ENCODE measurements at places on chromosomes 2 and 18.

DNA sequence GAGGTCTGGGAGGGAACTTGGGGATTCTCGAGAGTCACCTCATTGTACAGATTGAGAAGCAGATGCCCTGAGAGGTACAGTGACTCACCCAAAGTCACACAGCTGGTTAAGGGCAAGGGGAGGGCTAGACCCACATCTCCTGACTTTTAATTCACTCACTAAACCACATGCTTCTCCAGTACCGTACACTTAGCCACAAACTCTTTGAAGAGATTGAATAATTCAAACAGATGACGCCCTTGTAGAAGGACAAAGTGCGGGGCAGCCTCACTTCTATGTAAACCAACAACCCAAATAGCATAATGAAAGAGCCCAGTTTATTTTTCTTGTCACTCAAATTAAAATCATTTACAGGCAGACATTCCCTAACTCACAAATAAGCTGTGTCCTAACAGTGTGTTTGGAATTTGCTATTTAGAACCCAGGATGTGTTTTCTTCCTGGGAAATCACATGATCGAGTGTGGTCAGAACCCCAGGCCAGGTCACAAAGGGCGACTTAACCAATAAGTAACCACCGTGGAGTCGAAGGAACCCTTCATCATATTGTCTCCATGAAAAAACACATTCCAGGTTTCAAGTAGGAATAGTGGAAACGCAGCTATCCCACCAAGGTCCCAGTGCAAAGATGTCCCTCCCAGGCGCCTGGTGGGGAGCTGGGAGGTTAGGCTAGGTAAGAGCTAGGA lies 35.8 kb upstream of the PTPN4 start:
- DNase-seq: no peak

DNA sequence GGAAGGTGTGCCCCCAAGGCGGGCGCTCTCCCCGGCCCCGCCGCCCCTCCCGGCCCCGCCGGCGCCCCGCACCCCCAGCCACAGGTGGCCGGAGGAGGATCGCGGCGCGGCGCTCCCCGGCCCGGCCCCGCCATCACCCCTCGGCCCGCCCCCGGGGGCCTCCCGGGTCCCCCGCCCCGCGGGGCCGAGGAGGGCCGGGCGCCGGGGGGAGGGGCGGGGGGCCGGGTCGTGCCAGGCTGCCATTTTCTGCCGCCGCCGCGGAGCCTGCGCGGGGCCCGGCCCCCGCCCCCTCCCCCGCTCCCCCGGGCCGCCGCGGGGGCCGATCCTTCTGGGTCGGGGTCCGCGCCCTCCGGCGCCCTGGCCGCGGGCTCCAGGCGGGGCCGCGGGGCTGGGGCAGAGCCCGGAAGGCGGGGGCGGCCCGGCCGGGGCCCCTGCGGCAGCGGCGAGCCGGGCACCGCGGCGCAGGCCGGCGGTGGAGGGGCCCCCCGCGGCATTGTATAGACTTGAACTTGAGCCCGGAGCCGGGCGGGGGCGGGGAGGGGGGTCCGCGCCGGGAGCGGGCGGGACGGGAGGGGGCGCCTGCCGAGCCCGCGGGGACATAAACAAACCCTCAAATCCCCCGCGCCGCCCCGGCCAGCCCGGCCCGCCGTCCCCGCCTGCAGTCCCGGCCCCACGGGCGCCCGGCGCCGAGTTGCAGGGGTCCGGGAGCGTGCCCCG lies 556 bp downstream of the DNMT3A start:
- DNase-seq: peak; percentile 88

- no peak for DNase-seq
These were observed 156.7 kb downstream of the KLHL29 start for GRCh38 chr2:23541503-23542229.

DNA sequence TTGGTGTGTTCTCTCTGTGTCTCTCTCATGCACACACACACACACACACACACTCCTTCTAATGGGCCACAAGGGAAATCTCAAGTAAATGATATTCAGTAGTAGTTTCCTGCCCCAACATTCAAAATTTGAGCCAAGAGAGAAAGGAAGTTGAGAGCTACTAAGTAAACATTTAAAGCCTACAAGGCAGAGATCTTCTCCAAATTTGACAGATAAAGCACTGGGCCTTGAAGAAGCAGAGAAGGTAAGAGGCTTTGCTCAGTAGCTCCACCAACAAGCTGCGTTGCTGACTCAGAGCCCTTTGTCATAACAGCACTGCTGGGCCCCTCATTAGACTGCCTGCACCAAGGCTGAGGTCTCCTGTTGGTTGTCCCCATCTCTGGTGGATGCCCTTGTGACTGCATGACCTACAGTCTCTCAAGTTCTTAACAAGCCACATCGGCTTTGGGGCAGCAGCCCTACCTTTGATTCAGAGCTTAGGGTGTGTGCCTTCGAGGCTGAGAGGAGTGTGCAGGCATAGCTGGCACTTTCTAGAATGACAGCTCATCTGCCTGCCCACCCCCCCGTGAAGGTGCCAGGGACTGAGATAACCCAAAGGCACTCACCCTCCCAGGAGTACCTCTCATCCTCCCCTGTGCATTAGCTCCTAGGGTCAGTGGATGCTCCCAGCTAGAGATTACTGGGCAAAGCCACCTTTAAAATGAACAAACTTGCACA lies 32.3 kb upstream of the NEB start:
- no peak for DNase-seq

DNA sequence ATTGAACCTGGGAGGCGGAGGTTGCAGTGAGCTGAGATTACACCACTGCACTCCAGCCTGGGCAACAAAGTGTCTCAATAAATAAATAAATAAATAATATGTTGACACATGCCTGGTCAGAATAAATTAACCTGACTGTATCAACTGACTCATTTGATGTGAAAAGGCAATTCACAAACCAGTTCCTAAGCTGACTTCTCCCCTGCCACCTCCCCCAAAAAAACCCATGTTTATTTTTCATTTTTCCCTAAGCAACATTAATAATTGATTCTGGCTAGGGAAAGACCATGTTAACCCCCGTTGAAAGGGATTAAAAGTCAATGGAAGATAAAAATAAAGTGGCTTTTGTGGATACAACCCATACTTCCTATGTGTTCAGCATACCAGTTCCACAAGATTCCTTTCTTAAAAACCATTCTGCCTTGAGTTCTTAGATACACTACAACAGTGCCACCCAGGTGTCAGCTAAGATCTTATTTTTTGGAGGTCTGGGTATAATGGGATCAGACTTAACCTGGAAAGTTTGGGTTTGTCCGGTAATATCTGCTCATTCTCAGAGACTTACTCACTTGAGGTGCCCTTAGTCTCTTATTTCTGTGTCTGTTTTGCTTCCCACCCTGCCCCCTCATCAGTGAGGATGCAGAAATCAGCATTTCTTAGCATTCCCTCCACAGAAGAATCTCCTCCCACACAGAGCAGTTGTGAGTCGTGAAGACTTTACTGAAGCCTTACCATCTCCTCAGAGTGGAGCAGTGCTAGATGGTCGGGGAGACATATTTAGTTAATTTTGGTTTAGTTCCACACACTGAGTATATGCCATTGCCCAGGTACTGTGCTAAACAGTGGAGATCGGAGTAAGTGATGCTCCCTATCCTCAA lies 10.1 kb upstream of the MCFD2 start:
- no peak for DNase-seq

DNA sequence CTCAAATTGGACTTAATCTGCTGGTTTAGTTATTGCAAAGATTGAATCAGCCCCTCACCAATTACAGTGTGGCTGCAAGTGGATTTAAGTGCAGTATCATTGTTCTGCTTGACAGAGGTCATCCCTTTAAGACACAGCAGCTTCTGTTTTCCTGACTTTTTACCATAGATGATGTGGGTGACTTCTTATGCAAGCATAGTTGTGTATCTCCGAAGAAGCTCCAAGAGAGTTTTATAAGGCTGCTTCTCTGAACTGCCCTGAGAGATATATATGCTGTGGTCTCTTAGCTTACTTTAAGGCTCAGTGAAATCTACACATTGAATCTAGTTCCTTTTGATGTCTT lies 3.5 kb downstream of the TRIB2 start:
- peak; percentile 5 for DNase-seq

DNA sequence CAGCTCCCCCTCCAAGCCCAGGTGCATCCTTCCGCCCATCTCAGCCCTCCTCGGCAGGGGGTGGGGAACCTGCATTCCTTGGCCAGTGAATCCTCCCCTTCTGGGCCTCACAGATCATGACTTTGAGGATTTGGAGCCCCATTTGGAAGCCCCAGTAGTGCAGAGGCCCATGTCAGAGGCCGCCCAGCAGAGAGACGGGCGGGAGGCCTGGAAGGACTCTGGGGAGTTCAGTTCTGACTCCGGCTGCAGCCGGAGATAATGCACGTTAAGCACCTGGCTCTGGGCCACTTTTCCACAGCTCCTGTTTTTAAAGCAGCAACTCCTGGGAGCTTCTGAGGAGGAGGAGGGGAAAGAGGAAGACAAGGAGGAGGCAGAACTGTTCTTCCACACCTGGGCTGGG lies 14.9 kb downstream of the ATOH8 start:
- peak; percentile 79 for DNase-seq

DNA sequence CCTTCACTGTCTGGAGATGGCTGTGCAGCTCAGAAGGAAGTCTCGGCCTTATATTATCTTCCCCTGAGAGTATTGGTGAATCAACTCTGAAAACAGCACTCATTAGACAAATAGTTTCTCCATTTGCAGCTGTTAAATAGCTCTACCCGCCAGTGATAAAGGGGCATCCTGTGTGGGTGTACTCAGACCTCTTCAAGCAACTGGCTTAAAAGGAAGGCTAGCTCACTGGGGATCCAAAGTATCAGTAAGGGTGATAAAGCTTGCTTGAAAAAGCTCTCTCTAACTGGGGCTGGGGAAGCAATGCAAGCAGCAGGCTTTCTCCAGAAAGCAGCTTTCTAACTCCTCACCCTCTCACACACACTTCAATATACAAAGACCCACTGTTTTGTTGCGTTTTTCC lies 64.9 kb upstream of the PSMD14 start:
- no peak for DNase-seq

GRCh38 chr2:200765139-200765951 lies 46.4 kb upstream of the BZW1 start:
- no peak for DNase-seq

DNA sequence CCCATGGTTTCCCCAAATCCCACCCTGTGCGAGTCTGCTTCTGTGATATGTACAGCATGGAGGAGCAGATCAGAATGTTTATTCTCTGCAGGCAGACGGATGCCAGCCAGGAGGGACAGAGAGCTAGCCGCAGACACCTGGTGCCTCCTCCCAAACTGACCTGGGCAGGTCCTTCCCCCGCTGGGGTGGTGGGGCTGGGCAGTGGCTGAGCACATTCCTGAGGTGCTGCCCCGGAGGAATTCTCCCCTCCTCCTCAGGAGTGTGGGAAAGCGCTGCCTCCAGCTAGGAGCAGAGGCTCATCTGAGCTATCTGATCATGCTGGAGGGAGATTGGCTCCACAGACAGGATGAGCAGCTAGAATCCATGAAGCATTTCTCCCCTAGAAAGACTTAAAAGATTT lies 21.7 kb downstream of the C2orf92 start:
- peak; percentile 77 for DNase-seq

- DNase-seq: no peak
These were observed 115.6 kb upstream of the REG3A start for GRCh38 chr2:79275197-79275596.

GRCh38 chr2:238063414-238064189 lies 2.8 kb downstream of the SCLY start:
- DNase-seq: no peak

DNA sequence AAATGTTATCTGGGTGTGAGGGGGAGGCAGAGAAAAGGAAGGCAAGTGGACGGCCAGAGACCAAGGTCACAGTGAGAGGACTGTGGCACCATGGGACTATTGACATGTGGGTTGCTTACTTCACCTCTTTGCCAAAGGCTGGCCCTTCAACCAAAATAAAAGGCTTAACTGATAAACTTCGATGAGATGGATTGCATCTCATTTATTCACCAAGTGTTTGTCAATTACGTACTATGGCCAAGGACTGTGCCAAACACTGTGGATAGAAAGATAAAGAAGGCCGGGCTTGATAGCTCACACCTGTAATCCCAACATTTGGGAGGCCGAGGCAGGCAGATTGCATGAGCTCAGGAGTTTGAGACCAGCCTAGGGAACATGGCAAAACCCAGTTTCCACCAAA lies 98.7 kb upstream of the CCBE1 start:
- no peak for DNase-seq

DNA sequence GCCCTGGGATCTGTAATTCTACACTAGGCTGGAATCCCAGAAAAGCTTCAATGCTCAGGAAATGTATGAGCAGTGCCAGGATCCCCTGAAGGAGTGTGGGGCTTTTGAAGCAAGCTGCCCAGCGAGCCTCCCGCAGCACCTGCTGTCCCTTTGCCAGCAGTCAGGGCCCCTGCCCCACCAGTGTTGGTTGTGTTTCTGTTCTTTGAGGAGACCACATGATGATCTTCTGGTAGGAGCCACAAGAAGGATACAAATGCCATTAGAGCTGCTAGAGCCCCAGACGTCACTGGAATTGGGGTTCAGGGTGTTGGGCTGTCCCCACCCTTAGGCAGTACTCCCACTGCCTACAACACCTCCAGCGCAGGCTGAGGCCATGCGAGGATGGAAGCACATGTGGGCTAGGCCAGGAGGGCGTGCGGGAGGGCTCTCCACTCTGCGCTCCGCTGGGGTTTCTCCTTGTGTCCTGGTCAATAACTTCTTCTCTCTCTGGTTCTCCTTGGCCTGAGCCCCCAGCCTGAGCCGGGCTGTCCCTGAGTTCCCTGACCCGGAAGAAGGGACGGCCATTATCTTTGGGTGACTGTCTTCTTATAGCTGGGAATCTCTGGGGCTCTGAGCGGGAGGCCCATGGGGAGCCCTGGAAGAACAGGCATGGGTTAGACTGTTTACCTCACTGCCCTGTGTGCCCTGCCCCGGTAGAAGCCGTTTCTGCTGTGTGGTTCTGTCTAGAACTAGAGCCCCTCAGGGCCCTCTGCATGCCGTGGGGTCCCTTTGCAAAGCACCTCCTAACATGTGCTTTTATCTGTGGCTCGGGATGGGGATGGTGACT lies 73.9 kb downstream of the LRRFIP1 start:
- DNase-seq: no peak

GRCh38 chr2:175156534-175156933 lies 11.5 kb downstream of the ATF2 start:
- DNase-seq: no peak

- no peak for DNase-seq
These were observed 9.6 kb upstream of the NT5C1B start for GRCh38 chr2:18598848-18599484.

GRCh38 chr18:37741032-37741623 lies 175.5 kb upstream of the CELF4 start:
- DNase-seq: no peak

DNA sequence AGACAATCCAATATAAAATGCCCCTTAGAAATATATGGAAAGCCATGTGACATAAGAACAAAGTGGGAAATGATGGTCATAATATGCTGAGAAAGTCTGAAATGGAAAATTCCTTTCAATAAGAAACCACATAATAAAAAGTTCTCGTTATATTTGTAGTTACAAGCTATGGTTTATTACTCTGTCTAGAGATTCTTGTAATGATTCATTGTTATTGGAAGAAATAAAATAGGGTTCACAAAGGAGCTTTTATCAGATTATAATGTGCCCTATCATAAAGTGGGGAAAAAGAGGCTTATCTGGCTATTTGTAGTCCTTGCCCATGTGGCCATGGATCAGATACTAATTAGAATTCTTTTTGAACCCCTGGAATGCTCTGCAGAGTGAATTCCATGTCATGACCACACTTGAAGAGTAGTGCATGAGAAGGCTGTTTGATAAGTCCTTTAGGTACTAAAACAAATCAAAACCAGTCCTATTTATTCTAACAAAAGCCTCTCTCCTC lies 420.7 kb upstream of the NRP2 start:
- DNase-seq: no peak
